ENCODE measurements at places on chromosomes 7 and 10.

- no peak for DNase-seq
Observed at GRCh38 chr7:38016567-38016966, 96.1 kb downstream of the EPDR1 start.

DNA sequence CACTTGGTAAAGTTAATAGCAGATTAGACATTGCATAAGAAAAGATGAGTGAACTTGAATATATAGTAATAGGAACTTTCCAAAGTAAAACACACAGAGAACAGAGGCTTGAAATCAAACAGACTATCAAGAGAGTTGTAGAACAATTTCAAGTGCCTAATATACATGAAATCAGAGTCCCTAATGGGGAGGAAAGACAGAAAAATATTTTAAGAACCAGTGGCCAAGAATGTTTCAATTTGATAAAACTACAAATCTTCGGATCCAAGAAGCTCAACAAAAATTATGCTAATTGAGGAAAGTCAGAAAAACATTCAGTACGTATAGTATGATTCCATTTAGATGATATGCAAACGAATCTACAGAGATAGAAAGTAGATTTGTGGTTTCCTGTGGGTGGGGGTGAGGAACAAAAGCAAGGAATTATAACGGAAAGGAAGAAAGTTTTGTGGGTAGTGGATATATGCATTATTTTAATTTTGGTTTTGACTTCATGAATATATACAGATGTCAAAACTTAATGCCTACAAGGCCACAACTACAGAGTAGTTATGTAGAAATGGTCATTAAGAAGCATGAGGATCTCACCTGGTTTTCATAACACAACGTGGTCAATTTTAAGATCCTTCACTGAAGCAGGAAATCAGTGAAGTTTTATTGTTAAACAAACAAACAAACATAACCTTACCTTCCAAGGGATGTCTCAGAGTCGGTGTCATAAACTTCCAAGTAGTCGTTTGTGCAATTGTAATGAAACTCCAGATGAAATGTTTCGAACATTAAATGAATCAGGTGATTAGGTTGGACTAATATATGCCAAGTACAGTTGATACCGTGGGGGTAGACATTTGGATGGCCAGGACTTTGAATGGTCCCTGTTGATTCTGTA lies 62.0 kb downstream of the CUBN start:
- DNase-seq, result no peak

- DNase-seq, result no peak
Observed at GRCh38 chr10:60384011-60384410, 5.7 kb downstream of the ANK3 start.

DNA sequence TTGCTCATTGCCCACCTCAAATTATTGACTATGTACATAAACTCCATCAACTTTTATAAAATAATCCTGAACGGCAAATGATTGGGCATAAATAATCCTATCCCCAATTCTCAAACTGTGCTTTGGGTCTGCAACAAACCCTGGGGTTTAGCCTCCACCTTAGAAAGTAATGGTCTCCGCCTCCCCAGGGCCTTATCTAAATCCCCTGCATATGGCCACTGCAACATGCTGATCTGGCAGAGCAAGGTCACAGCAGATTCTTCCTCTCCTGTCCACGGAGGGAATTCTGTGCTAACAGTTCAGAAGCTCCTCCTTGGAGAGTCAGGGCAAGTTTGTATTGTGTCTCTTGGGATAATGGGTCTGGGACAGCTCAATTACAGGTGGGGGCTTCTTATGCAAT lies 18.4 kb downstream of the FXYD4 start:
- DNase-seq, result no peak

- DNase-seq, result no peak
Observed at GRCh38 chr7:149552799-149553198, 55.2 kb upstream of the ZNF746 start.

DNA sequence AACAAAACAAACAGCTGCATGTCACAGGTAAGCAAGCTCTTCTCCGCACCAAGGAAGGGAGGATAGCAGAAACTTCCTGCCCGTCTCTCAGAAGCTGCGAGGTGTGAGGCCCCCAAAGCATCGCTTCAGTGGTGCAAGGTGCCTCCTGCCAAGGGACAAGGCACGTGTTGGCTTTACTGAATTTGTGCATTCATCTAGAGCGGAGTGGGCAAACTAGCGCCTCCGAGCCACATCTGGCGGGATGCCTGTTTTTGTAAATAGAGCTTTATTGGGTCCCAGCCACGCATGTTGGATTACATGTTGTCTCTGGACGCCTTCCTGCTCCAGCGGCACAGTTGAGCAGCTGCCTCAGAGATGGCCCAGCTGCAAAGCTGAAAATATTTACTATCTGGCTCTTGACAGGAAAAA lies 27.7 kb downstream of the PHYH start:
- no peak for DNase-seq

GRCh38 chr10:14648005-14648765 lies 126.5 kb downstream of the FAM107B start:
- peak; percentile 54 for DNase-seq

- peak; percentile 22 for DNase-seq
Observed at GRCh38 chr7:157010588-157011332, at the start of gene MNX1. Gene MNX1, minus strand, starts transcription at chr7:157010663. Its CDS starts 313 bp downstream, at chr7:157010350.

DNA sequence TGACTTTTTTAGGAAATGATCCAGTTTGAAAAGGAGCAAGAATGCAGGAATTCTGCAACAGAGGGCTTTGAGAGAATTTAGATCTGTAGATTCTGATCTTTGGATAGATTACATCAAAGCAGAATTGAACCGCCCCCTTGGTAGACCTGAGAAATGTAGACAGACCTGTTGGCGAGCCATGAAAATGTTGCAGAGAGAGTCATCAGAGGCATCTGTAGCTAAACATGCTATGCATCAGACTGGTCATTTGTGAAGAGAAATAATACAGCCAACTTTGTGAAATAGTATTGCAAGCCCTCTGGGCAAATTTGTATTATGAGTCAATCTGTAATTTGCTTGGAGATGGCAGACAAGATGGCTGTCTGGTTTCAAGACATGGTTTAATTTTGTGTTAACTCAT lies 4.3 kb upstream of the C1GALT1 start:
- no peak for DNase-seq

DNA sequence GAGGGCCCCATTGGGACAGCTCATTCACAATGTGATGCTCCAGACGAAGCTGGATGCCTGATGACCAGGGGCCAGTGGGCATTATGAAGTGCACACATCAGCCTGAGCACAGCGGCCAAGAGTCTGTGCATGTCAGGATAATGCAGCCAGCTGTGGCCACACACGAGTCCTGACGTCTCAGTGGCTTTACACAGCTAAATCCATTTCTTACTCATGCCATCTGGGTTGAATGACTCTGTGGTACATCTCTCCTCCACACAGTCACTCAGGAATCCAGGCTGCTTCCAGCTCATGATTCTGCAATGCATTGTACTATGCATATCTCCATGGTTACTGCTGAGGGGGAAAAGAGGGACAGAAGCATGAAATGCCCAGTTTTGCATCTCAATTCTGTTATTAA lies 123.6 kb downstream of the PRLHR start:
- DNase-seq, result no peak

- DNase-seq, result no peak
Observed at GRCh38 chr7:109616551-109617069, 1046.9 kb downstream of the DNAJB9 start.

- DNase-seq, result no peak
Observed at GRCh38 chr7:45700556-45700955, 126.4 kb downstream of the ADCY1 start.

DNA sequence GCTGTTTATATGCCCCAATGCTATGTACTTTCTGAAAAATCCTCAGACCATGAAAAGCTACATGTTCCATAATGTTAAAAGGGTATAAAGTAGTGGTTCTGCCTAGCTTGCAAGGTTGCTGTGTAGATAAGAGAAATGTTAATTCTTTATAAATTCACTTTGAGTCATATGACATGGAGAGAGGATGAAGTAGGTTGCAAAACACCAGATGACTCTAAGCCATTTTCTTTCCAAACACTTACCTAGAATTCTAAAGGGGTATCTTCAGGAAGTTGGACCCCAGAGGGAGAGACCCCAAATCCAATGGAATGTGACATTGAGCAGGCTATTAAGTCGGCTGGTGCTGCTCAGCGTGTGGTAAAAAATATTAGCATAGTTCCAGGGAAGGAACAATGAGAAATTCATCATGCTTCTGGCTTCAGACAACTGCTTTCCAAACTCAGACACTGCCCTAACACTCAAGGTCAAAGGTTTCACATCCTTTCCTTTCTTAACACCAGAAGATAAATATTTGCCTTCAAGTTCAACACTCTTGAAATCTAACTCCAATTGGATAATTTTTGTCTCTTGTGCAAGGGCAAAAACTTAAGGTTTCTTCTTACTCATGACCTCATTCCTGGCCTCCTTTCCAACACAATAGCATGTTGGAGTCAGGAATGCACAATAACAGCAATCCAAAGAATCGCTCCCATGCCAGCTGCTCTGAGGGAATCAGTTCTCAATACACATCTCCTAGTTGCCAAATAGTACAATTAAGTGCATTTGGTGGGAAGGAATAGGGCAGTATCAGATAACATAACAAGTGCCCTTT lies 100.7 kb upstream of the AFAP1L2 start:
- no peak for DNase-seq

- DNase-seq, result no peak
Observed at GRCh38 chr10:75403939-75404814, 2.6 kb upstream of the ZNF503 start.

GRCh38 chr10:43237631-43238446 lies 29.0 kb downstream of the RASGEF1A start:
- DNase-seq, result no peak

- DNase-seq, result peak; percentile 22
Observed at GRCh38 chr10:32957341-32958084, 517 bp downstream of the ITGB1 start.

- peak; percentile 17 for DNase-seq
Observed at GRCh38 chr10:134247-135131, 766 bp upstream of the ZMYND11 start.

GRCh38 chr7:67571026-67571545 lies 574.5 kb downstream of the TYW1 start:
- DNase-seq, result no peak

DNA sequence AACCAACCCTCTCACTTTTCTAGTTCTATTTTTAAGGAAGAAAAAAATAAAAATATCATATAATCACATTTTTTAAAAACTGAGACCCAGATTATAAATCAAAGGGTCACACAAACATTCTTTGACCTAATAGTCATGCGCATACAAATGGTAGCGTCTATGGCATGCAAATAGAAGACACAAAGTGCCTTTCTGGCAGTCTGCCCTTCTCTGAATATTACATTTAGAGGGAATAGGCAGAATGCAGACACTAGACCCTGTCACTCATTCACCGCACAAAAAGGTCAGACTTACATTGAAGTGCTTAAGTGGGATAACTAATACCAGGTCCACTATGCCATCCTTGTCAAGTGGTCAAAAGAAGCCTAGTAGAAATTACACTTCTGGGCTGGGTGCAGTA lies 26.5 kb upstream of the FHIP2A start:
- no peak for DNase-seq

- no peak for DNase-seq
Observed at GRCh38 chr7:133024596-133024995, 57.3 kb downstream of the CHCHD3 start.

DNA sequence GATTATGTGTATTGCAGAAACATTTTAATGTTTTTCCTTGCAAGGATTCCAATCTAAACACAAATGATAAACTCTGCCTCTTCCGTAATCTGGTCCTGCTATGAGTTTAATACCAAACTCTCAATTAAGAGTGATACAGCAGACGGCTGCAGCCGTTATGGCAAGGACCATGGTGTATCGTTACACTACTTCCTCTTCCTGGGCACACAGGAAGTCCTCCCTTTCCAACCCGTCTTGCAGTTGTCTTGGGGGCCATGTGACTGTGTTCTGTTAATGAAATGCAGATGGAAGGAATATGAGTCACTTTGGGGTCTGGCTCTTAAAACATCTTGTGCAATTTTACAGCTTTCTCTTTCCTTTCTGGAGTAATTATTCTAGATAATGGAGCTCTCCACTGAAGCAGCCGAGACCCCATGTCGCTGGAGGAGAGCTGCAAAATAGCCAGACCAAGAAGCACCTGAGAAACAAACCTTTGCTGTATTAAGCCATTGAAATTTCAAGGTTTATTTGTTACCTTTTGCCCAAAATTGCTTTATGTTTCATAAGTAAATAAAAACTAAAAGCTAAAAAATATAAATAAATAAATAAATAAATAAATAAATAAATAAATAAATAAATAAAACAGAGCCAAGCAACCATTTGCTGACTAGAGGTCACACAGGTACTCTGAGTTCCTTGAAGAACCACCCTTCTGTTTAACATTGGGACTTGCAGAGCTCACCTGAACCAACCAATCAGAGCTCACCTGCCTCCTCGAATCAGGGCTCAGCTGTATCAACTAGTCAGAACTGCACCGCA lies 74.7 kb downstream of the FRMPD2 start:
- DNase-seq, result no peak

DNA sequence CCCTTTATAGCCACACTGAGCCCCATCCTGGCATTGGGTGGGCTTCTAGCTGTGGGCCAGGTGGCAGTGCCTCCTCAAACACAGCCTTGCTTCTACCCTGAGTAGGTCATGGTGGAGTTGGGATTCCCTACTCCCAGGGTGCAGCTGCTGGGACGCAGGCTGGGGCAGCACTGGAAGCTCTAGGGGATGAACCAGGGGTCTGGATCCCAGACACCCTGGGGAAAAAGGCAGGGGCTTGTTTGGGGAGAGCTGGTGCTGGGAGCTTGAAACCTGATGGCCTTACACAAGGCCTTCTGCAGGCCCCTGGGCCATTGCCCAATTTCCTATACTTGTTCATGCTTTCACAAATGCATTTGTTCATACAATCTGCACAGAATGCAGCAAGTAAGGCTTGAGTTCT lies 103.7 kb upstream of the CTBP2 start:
- DNase-seq, result no peak

DNA sequence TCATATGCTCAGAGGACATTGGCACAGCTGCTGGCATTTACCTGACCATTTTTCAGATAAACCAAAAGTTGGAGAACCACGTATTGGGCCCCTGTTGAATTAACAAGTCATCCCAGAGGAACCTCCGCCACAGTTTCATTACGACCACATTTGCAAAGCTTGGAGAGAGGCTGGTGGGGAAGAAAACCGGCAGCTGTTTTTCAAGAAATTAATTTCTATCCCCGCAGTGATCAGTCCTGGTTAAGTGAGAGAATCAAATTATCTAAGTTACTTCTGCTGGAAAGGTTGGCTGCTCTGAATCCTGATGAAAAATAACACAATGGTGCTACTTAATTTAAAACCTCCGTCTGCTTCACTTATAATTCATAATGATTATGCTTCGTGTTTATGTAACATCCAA lies 737.1 kb upstream of the AUTS2 start:
- DNase-seq, result no peak

- no peak for DNase-seq
Observed at GRCh38 chr7:15686295-15686956, at the start of gene MEOX2. Gene MEOX2, minus strand, starts transcription at chr7:15686683. Its CDS starts 281 bp downstream, at chr7:15686402.

Measured in activated effector memory CD4-positive, alpha-beta T cell treated with Interleukin-2 at 50 U/mL for 16 hours (primary cell).